ENCODE measurements at places on chromosomes 7 and 10. TPM values are rescaled to one million over a fixed set of nuclear protein-coding genes. Genes with fewer than 3 reads are reported as not detected.

EBLN1 gene
- total RNA-seq: not detected

AASS gene
- total RNA-seq: 1.6 TPM

SGCE gene
- total RNA-seq: 0.28 TPM

WASL gene
- total RNA-seq: 10.6 TPM

SH2D4B gene
- 0.30 TPM for total RNA-seq

ADIRF gene
- total RNA-seq: not detected

NXPH1 gene
- total RNA-seq: not detected

CAV1 gene
- total RNA-seq: not detected

MSMB gene
- not detected for total RNA-seq

GRCh38 chr7:155807789-155808548, 4.3 kb downstream of the SHH start:
- H3K27me3 ChIP-seq: peaks cover 31% of the 10 kb centered on the region
- H3K4me1 ChIP-seq: peaks cover 17% of the 10 kb centered on the region
- DNase-seq: no peak

GRCh38 chr10:61592581-61592980, 70.1 kb upstream of the CABCOCO1 start:
- H3K27ac ChIP-seq: no peak overlapping the region
- no peaks in the 10 kb centered on the region for H3K27me3 ChIP-seq
- no peaks in the 10 kb centered on the region for H3K4me1 ChIP-seq
- no peaks in the 10 kb centered on the region for H3K36me3 ChIP-seq

GRCh38 chr7:2247141-2247995, 5.3 kb downstream of the NUDT1 start:
- no peak overlapping the region for H3K4me3 ChIP-seq
- H3K27ac ChIP-seq: no peak overlapping the region
- H3K27me3 ChIP-seq: no peaks in the 10 kb centered on the region

DNA sequence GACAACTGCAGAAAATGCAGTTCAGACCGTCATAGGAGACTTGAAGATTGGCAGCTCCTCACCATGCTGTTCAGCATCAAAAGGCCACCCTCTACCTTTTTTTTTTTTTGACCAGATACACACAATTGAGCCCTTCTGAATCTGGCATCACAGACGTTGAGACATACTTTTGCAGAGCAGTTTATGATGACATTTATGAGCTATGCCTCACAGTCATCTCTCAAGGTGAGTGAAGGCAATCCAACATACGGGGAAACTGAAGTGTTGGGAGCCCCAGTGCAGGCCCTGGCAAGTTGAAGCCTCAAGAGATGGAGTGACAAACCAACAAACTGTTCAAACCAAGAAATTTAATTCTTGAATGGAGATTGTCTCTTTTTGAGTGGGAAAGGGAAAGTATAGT, 83.6 kb upstream of the DLX6 start:
- no peak overlapping the region for H3K4me3 ChIP-seq
- H3K36me3 ChIP-seq: no peaks in the 10 kb centered on the region
- no peak for DNase-seq
- H3K4me1 ChIP-seq: no peaks in the 10 kb centered on the region

DNA sequence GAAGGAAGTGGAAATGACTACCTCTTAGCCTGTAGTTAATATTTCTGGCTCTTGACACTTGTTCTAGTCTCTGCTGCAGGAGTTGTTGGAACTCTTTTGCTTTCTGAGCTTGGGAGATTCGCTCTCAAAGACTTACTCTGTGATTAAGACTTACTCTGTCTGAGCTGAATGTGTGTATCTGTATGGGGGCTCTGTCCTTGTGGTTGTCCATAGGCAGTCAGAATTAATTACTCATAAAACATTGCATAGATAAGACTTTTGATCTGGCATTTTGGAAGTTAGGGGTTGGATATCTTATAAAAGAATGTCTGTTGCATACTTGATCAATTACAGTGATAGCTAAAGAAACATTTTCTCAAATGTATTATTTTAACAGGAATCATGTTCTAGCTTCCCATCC, 199.2 kb upstream of the KIAA1217 start:
- H3K4me1 ChIP-seq: no peaks in the 10 kb centered on the region
- no peaks in the 10 kb centered on the region for H3K27me3 ChIP-seq
- no peaks in the 10 kb centered on the region for H3K36me3 ChIP-seq
- H3K4me3 ChIP-seq: no peak overlapping the region
- H3K27ac ChIP-seq: no peak overlapping the region

- H3K27me3 ChIP-seq: no peaks in the 10 kb centered on the region
- no peak overlapping the region for H3K4me3 ChIP-seq
- peaks cover 13% of the 10 kb centered on the region for H3K4me1 ChIP-seq
Observed at GRCh38 chr10:17669185-17669872, 25.4 kb downstream of the STAM start.

- no peak for DNase-seq
- H3K36me3 ChIP-seq: no peaks in the 10 kb centered on the region
- no peak overlapping the region for H3K4me3 ChIP-seq
- no peak overlapping the region for H3K27ac ChIP-seq
- H3K4me1 ChIP-seq: no peaks in the 10 kb centered on the region
Observed at GRCh38 chr7:157714166-157715070, 377.6 kb downstream of the DNAJB6 start.

DNA sequence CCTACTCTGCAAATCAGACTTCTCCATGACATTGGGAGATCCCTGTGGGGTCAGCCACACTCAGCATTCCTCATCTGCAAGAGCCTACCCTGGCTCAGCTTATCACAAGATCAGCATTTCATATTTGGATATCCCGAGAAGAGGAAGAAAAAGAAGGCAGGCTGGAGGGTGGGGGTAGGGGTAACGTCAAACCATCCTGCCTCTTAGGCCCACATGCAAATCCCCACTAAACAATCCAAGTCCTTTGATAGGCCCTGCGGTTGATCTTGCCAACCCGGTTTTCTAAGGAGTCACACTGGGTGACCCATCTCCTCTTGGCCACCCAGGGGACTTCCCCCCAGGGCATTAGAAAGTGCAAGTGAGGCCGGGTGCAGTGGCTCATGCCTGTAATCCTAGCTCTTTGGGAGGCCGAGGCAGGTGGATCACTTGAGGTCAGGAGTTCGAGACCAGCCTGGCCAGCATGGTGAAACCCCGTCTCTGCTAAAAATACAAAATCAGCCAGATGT, 128.0 kb upstream of the CALN1 start:
- no peak overlapping the region for H3K4me3 ChIP-seq
- no peaks in the 10 kb centered on the region for H3K36me3 ChIP-seq
- no peaks in the 10 kb centered on the region for H3K4me1 ChIP-seq

All from natural killer cell (primary cell).